ENCODE measurements at places on chromosomes 12 and 14. TPM values are rescaled to one million over a fixed set of nuclear protein-coding genes. Genes with fewer than 3 reads are reported as not detected.
A peak's percentile ranks its signal among the peaks of the same experiment; 100 is the strongest.

The ANKRD33 gene
- polyA plus RNA-seq, result 0.36 TPM

The RFX4 gene
- polyA plus RNA-seq, result 0.26 TPM

- no peak for DNase-seq
Measured at GRCh38 chr12:103518899-103519298, 23.1 kb upstream of the C12orf42 start.

DNA sequence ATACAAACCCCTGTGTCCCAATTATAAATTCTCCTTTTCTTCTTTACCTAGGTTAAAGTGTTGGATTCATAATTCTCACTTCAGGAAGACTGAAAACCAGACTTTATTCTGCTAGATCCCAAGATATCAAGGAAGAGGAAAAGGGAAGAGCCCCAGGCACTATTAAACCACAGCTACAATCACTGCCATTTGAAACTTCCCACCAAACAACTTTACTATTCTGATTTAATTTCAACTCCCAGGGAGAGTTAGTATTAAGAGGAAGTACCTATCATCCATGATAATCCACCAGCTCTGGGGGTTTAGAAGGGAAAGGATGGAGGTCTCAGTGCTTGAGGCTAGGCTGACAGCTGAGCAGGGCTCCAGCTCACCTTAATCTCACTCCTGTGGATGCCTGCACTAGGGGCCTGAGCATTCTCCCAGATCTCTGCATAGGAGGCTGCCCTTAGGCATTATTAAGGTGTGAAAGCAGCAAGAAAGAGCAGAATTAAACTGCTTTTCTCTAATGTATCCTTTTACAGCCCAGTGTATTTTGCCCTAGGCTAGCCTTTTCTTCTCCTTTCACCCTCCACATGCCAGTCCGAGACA lies 52.9 kb downstream of the MYF5 start:
- no peak for DNase-seq

The ZC2HC1C gene
- 7.0 TPM for polyA plus RNA-seq

The FIGNL2 gene
- polyA plus RNA-seq, result 3.0 TPM

GRCh38 chr14:63191211-63191610 lies 13.0 kb upstream of the RHOJ start:
- DNase-seq, result no peak

DNA sequence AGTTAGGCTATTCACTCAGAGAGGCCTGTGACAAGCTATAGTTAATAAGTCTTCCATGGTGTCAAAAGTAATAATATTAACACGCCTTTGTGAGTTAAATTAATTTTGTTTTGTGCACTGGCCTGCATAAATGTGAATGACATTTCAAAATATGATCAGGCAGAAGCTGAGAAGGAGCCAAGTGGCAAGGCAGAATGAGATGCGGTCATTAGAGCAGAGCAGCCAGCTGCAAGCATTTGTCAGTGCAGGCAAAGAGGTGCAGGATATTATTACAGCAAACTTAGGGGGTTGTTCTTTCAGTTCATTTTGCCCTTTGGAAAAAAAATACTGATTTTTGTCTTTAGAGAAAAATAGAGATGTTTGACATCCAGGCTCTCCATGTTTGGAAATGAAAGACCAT lies 364.5 kb downstream of the PAWR start:
- no peak for DNase-seq

- no peak for DNase-seq
Measured at GRCh38 chr12:165862-166368, 48.0 kb downstream of the SLC6A12 start.

DNA sequence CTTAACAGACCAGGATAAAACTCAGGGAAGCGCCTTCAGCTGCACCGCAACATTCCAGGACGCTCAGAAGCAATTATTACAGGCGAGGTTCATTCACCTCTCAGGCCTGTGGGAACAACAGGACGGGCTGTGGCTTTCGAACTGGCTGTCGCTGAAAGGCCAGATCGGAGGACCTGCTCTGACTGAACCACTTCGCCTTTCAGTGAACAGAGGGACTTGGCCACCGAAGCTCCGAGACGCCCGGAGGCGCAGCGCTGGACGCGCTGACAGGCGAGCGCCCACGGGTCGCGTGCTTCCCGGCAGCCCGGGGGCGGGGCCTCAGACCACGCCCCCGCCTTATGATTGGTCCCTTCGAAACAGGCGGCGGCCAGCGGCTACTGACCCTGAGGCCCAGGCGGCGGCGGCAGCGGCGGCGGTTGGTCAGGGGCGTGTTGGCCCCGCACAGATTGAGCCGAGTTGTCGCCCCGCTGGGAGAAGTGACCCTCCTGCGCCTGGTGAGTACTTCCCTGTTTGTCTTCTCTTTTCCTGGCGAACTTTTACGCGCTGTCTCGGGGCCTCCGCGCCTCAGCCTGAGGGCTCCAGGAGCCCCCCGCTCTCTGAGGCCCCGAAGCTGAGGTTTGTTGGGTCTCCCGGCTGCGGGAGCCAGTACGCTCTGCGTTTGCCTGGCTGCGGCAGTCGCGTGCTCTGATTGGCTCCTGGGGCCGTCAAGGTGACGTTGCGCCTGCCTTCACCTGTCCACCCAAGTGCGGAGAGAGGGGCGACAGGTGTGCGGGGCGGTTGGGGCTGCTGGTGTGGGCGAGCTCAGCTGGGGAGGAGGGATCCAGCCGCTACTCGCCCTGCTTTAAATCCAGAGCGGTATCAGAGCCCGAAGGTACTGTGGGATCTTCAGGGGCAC lies at the start of gene GAS2L3:
Gene GAS2L3, plus strand, starts transcription at position 393 of the 895 bp plus-strand sequence. CDS start 21,221 bp downstream, outside the sequence.
- peak; percentile 85 for DNase-seq

GRCh38 chr14:73216030-73216429 lies 21.3 kb upstream of the PAPLN start:
- DNase-seq, result no peak

DNA sequence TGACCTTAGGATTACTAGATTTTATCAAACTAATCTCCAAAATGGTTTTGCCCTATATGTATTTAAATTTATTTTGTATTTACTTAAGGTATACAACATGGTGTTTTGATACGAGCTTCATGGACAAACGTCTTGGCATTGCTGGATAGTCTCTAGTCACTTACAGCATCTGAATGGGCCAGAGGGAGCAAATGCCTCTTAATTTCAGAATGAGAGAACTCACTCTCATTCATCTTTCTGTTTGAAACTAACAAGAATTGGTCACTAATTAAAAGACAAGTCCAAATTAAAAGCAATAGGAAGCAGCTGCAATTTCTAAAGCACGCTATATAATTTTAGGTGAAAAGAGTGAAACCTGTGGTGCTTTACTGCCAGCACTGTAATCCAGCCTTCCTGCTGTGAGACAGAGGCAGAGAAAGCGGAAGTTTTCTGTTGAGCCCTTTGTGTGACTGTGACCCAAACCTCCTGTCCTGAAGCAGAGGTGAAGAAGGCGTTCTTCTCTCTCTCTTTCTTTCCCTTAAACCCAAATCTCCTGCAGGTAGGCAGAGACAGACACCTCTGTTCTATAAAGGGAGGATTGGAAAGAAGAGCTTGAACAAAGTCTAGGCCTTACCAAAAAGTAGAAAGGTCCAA lies 184.6 kb upstream of the NAV3 start:
- no peak for DNase-seq

DNA sequence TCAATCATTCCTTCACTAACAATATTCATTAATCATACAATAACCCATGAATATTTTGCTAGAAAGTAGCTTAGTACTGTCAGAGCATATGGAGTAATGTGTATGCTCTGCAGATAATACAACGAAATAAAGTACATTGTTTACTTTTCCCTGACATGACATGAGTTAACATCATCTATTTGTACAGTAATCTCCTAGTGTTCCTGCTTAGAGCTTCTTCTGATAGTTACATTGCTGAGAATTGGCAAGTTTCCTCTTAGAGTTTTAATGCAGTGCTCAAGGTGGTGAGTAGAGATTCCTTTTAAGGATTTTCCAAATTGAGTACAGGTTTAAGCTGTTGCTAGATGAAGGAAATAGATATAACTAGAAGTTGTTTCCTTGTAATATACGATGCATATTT lies 164.5 kb upstream of the NPAS3 start:
- DNase-seq, result no peak

The HSP90AA1 gene
- 750 TPM for polyA plus RNA-seq

GRCh38 chr12:1643905-1644533 lies 15.0 kb downstream of the WNT5B start:
- DNase-seq, result no peak

DNA sequence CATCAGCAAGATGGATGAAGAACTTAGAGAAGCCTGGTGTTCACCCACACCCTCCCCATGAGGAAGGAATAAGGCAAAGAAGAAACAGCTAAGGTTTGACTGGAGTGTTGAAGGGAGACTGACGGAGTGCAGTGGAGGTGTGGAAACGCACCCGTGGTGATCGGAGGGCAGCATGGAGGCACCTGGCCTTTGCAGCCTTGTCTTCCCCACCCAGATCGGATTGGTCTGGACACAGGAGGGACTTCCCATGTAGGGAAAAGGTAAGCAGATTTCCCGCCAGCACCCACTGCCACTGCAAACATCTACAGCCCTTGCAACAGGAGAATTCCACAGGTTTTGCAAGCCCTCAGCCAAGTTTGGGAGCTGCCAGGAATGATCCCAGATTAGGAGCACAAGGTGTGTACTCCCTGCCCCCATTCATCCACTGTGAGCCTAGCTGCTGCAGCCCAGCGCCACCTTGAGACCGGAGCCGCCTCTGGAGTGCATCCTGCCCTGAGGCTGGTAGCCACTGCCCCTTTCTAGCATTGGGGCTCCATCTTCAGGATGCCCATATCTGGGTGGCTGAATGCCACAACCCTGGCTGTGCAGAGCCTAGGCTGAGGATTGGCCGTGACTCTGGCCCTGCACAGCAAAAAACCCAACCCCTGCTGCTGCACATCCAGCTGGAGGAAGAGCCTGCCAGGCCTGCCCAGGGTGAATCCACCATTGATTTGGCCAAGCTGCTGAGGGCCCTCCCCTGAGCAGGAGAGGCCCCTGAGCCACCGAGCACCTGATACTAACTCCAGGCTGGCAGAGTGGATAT lies 411.1 kb downstream of the TMEM121 start:
- DNase-seq, result no peak

DNA sequence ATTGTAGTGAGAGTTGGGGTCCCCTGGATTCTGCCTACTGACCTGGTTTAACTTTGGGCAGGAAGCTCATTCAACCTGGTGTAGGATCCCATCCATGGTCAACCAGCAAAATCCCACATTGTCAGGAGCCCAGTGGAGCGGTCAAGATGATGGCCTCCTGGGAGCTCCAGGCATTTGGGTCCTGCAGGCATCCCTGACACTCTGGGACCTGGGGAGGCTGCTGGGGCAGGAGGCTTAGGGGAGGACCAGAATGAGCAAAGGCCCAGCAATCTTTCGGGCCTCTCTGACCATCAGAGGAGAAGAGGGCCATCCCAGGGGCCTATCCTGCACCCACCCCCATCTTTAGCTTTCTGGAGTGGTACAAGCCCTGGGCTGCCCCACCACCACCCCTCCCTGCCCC lies 104.0 kb downstream of the PRMT8 start:
- no peak for DNase-seq

DNA sequence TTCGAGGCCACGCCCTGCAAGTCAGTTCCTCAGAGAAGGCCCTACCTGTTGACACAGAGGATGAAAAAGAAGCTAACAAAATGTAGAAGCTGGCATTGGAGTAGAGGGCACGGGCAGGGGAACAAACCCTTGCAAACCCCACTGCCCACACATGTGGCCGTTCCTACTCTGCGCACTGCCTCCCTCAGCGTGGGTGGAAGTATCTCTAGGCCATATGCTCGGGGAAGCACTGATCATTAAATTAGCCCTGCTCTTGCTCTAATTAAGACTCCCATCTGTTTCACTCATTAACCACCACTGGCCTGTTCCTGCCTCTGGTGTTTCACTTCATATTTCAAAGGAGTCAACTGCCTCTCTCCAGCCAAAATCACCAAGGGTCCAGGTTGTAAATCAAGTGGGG lies 201.2 kb upstream of the SFSWAP start:
- no peak for DNase-seq

GRCh38 chr12:13181375-13182070 lies 15.0 kb upstream of the EMP1 start:
- DNase-seq, result no peak

The ACSM4 gene
- polyA plus RNA-seq, result 0.17 TPM

DNA sequence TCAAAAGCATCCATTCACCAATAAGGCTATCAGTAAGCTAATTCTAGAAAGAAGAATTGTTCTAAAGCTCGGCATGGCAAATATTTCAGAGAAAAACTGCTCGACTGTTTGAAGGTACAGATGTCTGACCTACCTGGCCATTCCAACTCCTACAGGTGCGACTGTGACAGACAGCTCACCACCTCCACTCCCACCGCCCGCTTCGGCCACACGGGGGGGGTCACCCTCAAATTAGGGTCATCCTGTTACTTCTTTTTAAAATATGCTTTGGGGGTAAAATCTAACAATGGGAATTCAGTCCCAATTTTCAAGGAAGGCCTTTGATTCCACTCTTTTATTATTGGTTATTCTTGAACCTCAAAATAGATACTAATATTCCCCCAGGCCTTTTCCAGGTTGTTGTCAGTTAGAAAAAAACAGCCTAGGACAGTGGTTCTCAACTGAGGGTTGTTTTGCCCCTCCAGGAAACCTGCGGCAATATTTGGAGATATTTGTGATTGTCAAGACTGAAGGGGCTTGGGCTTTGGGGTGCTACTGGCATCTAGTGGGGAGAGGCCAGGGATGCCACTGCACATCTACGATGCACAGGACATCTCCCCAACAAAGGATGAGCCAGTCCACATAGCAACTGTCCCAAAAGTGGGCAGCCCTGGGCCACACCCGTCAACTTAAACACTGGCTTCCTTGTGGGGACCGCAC lies 81.2 kb downstream of the BCL11B start:
- DNase-seq, result no peak

The SERPINA4 gene
- polyA plus RNA-seq, result 1.5 TPM

- no peak for DNase-seq
Measured at GRCh38 chr12:22409377-22410164, 75.1 kb upstream of the ST8SIA1 start.
